ENCODE measurements at places on chromosomes 5 and 9.

DNA sequence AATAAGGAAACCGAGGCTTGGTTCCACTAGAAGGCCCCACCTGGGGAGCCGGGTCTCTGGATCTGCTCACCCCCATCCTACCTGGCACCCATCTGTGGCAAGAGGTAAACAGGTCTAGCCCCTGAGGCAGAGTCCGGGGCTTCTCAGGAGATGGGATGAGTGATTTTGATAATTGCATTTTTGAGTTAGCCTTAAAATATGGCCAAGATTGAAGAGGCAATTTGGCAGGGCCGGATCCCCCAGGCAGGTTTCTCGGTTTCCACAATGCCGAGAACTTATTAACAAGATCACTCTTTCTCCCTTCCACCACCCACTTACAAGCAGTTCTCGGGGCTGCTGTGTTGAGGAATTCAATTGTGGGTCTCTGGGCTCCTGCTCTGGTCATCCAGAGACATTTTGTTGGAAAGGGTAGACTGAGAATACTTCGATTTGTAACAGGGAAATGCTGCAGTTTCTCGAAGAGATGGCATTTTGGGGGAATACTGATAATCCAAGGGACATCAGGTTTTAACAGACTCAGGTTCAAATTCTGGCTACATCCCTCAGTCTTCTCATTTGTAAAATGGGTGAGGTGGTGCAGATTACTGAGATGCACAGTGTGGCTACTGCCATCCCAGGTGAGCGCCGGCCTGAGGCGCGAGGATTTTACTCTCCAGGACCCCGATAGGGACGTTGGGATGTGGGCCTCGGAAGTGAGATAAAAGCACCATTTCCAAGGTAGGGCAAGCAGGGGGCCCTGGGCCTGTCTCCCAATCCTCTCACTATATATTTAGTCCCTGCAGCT lies 194.2 kb downstream of the CDK5RAP2 start:
- DNase-seq, result no peak

DNA sequence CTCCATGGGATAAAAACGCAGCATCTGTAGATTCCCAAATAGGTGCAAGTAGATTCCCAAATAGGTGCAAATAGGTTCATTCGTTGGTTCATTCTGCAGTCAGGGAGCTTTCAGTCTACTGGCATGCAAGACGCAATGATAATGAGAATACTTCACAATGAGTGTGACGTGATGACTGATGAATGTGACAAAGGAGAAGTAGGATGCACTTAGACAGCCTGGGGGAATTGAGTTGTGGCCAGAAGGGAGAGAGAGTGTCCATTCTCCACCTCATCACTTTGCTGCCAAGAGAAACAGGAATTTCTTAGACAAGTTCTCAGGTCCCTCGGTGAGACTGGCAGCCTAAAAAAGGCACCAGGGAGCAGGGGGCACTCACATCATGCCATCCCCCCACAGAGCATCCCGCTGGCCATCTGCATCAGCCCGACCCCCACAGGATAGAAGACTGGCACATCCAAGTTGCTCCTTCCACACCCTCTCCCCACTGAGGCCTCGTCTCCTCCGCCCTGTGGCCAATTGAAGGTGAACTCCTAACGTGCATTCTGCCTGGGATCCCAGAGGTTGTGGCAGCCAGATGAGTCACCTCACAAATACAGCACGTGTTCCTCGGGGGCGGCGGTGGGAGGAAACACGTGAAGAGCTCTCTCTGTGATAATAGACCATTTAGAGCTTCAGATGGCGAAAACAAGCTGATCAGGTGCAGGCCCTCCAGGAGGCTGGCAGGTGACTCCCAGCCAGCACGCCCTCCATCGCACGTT lies 19.9 kb upstream of the KCNIP1 start:
- DNase-seq, result no peak

- no peak for DNase-seq
Measured at GRCh38 chr9:108270051-108270450, 585.7 kb downstream of the ACTL7B start.

DNA sequence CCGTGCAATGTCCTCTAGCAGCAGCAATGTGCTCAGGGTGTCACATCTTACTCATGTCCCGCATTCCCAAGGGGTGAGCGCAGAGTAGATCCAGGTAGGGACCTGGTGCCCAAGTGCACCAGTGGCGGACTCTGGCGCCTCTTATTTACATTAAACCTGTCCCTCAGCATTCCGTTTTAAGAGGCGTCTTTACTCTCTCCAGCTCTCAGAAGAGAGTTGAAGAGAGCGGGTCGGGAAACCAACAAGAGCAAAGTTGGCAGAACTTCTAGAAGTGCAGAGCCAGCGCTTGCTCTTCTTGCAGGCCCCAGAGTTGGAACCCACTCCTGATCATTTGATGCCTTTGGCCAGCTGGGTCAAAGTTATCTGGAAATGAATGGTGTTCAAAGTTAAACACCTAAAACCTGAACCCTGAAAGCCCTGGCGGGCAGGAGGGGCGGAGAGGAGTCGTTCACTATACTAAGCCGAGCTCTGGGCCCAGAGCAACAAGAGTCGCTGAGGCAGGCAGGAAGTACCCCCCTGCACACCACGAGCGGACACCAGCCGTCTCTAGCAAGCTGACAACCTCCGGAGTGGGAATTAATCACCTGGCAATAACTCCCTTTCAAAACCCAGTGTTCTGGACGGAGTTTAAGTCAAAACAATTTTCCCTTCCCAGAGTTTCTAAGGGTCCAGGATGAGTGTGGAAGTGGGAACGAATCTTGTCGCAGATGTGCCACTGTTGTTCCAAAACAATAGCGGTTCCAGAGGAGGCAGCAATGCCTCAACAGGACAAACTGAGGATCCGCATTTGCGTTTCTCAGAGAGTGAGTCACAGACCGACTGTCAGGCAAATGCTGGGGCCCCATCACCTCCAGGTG lies 122.8 kb downstream of the TMEM161B start:
- DNase-seq, result no peak

- no peak for DNase-seq
Measured at GRCh38 chr9:1673300-1673699, 341.8 kb upstream of the SMARCA2 start.

- no peak for DNase-seq
Measured at GRCh38 chr5:152462021-152462721, 57.1 kb upstream of the NMUR2 start.

GRCh38 chr5:13581914-13582313 lies 362.6 kb downstream of the DNAH5 start:
- DNase-seq, result no peak

GRCh38 chr5:148425808-148426207 lies 42.0 kb downstream of the FBXO38 start:
- DNase-seq, result peak; percentile 15

DNA sequence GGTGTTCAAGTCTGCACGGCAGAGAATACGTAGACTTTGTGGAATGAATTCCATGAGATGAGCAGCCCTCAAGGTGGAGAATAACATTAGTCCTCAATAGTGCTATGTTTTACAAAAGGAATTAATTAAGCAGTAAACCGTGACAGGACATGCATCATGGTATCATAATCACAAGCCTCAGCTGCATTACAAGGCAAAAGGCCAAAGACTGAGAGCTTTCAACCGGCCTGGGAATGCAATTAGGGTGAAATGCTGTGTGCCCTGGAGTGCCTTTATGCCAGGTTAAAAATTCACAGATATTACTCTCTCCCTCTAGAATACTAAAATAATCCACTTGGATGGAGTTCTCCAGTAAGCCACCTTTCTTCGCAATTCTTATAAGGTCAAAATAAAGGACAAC lies 270.6 kb downstream of the MLLT3 start:
- DNase-seq, result no peak

DNA sequence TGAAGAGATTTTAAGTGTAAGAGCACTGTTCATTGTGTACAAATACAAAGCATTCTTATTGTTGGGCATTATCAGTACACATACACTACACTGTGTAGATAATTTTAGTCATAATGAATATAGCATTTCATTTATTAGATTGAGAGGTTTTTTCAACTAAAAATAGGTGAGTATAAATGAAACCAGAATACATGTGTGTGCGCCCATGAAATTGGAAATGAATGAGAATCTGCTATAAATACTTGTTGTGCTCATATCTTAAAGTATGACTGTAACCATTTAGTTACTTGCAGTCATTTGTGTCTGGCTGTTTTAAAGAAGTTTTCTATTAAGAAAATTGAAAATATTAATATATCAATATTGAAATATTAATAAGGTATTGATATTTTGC lies 189.0 kb upstream of the MEF2C start:
- no peak for DNase-seq

DNA sequence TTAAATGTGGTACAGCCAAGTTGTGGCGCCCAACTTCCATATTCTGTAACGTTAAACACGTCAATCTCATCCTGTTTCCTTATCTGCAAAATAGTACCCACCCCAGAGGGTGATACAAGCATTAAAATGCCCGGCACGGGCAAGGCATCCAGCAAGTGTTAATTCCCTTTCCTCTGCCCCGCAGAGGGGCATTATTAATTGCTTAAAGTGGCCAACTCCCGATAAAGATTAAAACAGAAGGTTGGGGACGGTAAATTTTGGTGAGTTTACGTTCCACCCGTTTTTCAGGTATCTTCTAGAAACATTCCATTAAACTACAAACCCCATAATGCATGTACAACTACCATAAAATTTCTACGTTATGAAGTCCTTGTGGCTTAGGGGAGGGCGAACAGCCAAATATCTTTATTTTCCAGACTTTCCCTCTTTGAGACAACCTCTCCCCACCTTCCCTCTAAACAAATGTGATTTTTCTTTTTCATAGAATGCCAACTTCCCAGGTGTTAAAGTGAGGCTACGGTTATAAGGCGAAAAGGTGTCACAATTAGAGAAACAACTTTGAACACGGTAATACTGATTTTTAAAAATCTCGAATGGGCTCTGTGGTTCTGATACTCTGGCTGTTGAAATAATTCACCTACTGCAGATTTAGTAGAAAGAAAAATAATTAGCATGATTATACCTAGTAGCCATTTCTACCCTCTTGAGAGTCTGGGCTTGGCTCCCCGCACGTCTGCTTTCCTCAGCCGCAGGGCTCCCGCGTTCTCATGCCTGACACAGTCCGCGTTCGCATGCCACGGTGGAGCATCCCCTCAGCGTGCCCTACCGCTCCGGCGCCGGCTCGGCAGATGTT lies 1.2 kb upstream of the GPBP1 start:
- DNase-seq, result no peak

- no peak for DNase-seq
Measured at GRCh38 chr5:74262544-74263207, 377.9 kb downstream of the ENC1 start.

- DNase-seq, result no peak
Measured at GRCh38 chr5:160293901-160294561, 18.3 kb downstream of the CCNJL start.

GRCh38 chr9:110029956-110030480 lies 177.9 kb downstream of the C9orf152 start:
- DNase-seq, result no peak

DNA sequence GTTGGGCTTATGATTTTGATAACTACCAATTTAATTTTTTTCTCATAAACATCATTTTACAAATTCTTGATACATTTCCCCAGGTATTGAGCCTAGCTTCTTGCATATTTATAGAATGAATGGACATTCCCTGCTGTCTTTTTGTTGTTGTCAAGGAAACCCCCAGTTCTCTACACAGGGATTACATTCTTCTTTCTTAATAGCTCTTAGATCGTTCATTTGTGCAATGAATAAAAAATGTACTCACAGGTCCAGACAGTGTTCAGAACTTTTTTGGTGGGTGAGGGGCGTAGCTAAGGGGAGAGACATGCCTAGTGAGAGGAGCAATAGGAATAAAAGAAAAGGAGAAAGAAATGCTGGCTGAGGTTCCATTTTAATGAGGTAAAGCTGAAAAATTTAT lies 58.6 kb downstream of the VCAN start:
- DNase-seq, result no peak

- DNase-seq, result no peak
Measured at GRCh38 chr5:165863239-165863638, 2357.8 kb downstream of the MAT2B start.

DNA sequence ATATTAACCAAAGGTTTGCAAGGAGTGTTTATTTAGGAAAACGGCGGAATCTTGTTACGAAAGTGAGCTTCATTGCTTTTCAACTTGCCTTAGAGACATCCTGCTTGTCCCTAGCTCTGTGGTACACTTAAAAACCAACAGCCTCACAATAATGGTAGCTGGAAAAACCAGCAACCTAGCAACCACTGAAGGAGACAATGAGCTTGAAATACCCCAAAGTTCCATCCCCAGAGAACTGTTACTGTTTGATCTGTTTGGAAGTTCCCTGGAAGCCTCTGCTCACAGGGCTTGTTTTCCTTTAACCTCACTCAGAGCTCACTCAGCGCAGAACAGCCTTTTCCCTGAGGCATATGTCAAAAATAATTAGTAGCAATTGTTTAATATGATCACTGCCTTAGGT lies 43.2 kb downstream of the SH3TC2 start:
- no peak for DNase-seq

DNA sequence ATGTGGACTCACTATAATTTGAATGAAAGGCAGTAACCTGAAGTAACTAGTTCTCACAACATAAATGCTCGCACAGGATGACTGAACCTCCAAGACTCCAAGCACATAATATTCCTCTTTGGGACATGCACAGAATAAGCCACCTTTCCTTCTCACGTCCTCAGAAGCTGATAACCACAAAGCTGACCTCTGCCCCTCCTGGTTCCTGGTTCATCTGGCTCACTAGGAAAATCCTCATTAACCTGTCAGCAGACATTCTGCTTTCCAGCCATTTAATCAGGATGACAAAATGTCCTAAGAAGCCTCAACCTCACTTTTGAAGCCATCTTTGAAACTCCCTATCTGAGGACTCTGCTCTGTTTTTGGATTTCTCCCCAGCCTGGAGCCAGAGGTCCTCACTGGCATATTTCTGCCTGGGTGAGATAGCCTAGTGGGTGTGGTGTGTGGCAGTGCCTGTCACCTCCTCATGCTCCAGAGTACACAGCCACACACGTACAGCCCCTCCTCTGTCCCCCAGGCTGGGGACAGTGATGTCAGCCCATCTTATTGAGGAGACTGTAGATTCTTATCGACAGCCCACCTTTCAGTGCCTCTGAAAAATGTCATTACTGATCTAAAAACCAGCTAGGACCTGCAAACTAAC lies 10.3 kb downstream of the ANKH start:
- no peak for DNase-seq

DNA sequence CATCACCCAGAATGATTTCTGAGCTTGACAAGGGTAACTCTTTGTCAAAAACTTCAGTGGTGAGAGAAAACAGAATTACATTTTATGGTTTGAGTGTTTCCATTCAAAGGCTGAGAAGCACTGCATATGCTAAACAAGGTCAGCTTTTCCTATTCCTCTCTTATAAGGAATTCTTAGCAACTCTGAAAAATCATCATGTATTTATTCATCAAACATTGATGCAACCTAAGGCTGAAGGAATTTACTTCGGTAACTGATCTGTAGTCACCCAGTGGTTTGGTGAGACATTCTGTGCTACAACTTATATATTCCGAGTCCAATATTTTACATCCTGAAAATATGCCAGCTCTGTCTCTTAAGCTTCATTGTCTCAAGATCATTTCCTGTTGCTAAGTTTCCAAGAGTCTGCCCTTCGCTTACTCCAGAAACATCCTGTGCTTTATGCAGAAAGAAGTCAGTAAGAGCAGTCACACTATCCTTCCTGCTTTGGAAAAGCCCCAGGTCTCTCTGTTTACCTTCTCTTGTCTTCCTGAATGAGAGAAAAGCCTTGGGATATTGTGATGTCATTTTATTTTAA lies 176.6 kb upstream of the TBCA start:
- no peak for DNase-seq

Data from NCI-H460 (cell line).